ENCODE measurements at places on chromosomes 6 and 20. TPM values are rescaled to one million over a fixed set of nuclear protein-coding genes. Genes with fewer than 3 reads are reported as not detected.

The ZKSCAN3 gene
- total RNA-seq, result 3.1 TPM

The ARMH2 gene
- total RNA-seq, result not detected

The ERMARD gene
- total RNA-seq, result 24.1 TPM

The SLC13A3 gene
- total RNA-seq, result 5.5 TPM

The OR12D3 gene
- not detected for total RNA-seq

The WFDC5 gene
- 2.4 TPM for total RNA-seq
